ENCODE measurements at places on chromosomes 3 and 15.

DNA sequence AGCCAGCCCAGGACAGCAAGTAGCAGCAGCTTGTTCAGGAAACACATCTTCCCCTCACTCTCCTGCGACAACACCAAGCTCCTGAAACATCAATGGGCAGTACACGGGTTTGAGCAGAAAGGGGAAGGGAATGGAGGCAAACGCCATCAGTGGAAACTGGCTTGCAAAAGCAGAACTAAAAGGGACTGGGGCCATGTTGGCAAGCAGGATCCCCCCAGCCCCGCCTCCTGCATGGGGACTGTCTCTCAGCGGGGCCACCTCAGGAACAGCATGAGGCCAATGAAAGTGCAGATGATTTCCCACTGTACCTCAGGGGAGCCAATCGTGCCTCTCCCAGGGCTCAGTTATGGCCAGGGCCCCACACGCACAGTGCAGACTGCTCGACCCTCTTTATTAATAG is 6.8 kb downstream of the CDAN1 start:
- DNase-seq: no peak

DNA sequence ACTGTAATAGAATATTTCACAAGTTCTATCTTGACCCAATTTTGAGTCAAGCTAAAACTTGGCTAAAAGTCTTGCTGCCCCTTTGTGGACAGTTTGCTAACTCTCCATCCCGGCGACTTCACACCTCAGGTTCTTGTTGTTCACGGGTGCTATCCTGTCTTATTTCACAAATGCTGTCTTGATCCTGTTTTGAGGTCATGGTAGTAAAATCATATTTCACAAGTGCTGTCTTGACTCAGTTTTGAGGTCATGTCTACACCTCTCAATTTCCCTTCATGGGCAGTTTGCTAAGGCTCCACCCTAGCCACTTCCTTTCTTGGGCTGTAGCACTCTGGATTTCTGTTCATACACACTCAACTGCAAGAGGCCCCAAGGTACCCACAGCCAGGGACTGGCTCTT is 45.0 kb upstream of the GK5 start:
- no peak for DNase-seq

DNA sequence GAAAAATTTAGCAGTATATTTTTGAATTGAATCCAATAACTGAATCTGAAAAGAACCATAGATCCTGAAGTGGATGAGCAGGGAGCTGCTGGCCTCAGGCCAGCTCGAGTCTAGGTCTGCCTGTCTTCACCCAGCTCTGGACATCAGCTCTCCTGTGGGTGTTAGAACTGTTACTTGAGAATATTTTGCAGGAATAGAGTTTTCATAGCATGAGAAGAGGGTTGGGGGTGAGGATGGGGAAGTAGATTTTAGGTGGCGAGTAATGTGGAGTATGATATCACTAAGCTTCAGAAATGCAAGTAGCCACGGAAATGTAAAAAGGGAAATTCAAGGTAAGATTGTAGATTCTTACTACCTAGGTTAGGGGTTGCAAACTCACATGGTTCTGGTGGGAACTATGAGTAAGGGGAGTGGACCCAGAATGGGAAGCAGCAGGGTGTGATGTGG is 6.2 kb downstream of the RAB8B start:
- DNase-seq: no peak

DNA sequence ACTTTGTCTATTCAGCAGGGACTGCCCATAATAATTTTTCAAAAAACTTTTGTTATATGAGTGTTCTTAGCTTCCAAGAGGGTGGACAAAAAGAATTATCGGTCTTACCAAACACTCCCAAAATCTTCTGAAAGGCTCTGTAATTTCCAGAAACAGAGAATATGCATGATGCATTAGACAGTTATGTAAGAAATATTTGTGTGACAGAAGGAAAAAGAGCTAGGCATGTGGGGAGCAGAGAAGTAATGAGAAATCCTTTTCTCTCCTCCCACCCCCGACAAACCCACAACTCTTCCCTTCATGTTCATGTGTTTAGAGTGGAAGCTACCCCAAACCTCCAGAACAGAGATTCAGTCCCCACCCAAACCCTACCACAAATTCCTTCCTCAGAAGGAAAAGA is 86.8 kb downstream of the MYO5A start:
- DNase-seq: no peak

- peak; percentile 97 for DNase-seq
Measured at GRCh38 chr3:128617557-128618397, 32.8 kb downstream of the RPN1 start.

DNA sequence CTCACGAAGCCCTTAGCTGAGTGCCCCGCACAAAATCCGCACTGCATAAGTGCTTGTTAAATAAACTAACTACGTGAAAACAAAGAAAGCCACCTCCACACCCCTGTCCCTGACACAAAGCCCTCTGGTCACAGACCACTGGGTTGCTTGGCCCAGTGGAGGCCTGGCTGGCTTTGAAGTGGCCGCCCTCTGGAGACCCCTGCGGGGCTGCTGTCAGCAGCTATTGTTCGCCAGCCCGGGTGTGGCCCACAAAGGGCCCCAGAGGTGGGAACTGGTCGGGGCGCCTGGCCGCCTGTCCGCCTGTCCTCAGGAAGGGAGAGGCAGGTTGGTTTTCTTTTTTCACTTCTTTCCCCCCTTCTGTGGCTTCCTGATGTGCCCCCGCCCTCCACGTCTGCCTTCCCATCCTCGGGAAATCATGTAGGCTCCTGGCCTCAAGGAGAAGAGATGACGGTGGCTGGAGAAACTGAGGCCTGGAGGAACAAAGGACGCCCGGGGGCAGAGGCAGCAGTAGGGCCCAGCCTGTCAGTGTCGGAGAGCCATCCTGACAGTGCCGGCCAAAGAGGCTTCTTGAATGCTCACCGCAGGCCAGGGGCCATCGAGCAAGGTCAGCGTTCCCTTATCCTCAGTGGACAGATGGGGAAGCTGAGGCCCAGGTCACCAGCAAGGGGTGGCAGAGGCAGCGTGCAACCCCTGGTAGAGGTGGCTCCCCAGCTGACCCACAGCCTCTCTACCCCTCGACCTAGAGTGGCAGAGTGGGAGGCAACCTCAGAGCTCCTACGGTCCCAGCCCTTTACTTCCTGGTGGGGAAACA is 61.1 kb downstream of the SLC6A6 start:
- no peak for DNase-seq

DNA sequence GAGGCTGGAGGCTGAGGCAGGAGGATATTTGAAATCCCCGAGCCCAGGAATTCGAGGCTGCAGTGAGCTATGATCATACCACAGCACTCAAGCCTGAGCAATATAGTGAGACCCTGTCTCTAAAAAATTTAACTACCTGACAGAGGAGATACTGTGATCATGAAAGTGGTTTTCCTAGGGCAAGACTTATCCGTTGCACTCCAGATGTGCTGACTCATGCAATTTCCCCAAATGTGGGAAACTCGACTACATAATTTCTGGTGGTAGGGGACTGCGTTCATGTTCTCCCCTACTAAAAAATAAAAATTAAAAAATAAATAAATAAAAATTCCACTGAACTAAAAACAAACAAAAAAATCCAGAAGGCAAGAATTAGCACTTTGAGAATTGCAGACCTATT is 271.7 kb downstream of the SHQ1 start:
- DNase-seq: no peak

GRCh38 chr3:149553781-149554451 is 79.4 kb downstream of the TM4SF4 start:
- DNase-seq: no peak

- DNase-seq: no peak
Measured at GRCh38 chr15:63344731-63345390, 36.8 kb downstream of the CA12 start.

DNA sequence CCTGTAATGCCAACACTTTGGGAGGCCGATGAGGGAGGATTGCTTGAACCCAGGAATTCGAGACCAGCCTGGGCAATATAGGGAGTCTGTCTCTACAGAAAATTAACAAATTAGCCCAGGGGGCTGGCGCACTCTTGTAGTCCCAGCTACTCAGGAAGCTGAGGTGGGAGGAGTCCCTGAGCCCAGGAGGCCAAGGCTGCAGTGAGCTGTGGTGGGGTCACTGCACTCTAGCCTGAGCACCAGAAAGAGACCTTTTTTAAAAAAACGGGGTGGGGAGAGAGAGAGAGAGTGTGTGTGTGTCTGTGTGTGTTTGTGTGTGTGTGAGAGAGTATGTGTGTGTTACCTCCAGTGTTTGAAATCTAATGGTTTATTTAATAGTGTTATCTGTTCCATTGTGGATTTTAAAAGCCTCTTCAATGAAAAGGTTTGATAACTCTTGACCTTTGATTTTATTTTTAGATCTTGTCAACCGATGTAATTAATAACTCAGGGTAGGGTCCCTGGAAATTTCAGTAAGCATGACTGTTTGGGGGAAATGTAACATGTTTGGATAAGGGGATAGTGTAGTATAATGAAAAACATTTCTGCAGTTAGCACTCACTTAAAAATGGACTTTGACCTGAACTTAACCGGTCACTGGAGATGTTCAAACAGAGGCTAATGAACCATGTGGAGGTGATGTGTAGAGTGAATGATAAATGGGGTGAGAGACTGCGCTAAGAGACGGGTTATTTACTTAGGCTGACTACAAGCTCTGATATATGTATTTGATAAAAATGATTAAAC is 29.7 kb downstream of the LRCH3 start:
- DNase-seq: no peak

GRCh38 chr15:42483677-42484076 is 7.3 kb downstream of the ZNF106 start:
- DNase-seq: no peak

DNA sequence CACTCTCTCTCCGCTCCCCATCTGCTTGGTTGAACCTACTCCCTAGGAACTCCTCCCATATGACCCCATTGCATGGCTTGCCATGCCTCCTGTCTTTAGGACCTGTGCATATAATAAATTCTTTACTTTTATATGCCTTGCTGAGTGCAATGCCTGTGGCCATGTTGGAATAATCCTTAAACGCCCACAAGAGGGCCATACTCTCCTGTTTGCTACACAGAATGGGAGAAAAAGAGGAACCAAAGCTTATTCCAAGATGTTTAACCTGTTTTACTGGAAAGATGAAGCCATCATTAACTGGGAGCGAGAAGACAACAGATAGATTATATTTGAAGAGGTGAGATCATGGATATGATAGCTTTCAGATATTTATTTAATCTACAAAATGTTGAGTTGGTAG is 1097.8 kb downstream of the NAALADL2 start:
- DNase-seq: no peak

DNA sequence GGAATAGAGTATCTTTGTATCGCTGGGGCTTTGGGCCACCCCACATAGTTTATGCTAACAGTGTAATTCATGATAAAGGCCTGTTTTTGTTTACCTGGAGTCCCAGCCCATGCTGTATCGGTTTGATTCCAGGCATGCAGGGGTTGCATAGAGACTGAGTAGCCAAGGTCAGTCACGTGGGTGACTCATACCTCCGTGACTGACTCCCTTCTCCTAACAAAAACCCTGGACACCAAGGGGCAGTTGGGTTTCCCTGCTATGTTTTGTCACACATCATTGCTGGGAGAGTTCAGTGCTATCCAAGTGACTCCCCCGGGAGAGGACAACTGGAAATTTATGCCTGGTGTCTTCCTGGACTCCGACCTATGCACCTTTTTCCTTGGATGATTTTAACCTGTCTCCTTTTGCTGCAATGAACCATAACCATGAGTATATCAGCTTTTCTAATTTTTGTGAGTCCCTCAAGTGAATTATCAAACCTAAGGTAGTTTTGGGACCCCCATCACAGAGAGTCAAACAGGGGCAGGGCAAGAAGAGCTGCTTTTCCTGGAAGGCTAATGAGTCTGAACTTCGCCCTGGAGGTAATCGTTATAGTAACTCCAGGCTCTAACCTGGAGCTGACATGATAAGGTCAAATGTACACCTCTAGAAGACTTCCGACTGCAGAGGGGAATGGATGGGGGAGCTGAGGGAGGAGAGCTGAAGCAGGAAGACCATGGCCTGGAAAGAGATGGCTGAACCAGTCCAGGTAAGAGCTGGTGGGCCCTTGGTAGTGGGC is 57.0 kb downstream of the SRGAP3 start:
- no peak for DNase-seq

GRCh38 chr15:36108541-36108940 is 470.9 kb upstream of the CDIN1 start:
- no peak for DNase-seq

- no peak for DNase-seq
Measured at GRCh38 chr3:117744935-117745334, 1035.4 kb downstream of the TUSC7 start.

DNA sequence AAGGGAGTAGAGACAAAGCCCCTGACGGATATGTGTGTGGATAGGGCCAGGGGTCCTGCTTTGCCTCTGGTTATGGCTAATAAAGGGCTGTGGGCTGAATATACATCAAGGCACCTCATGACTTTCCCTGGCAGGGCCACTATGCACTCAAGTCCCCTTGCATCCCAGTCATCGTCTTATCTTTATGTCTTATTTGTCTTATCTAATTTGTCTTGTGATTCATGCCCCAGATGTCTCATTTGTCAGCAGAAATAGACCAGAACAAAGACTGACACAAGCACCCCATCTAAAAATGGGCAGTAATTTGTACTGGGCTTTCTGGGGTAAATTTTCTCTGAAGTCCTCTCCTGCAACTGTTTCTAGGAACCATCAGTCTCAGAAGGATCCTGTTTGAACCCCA is 68.6 kb downstream of the ITGA11 start:
- no peak for DNase-seq

GRCh38 chr15:81411051-81411450 is 37.0 kb upstream of the TMC3 start:
- no peak for DNase-seq

DNA sequence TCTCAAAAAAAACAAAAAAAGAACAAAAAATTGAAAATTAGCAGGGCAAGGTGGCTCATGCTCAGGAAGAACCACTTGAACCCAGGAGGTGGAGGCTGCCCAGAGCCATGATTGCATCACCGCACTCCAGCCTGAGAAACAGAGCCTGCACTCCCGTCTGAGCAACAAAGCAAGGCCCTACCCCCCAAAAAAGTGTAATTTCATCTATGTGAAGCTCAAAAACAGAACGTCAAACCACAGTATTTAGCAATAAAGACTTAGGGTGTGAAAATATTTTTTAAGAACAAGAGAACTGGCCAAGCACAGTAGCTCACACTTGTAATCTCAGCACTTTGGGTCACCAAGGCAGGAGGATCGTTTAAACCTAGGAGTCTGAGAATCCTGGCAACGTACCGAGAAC is 38.2 kb downstream of the STAG1 start:
- DNase-seq: no peak

DNA sequence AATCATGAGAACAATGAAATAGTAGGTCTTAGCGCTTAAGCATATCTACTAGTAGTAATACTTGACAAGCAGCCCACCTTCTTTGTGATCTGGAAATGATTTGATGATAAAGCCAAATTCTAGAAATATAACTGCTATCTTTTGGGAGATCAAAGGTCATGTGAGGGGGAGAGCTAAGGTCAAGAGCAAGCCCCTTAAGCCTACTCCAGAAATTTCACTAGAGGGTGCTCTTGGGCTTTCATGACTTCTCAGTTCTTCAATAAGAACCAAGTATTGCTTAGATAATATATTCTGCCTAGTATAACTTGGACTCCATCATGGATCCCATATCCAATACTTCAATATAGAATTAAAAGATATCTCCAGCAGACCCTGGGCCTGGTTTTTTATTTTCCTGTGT is 319.6 kb downstream of the ZBTB20 start:
- DNase-seq: peak; percentile 27

Measured in left kidney (tissue), 8 donors.